NCI-H1417 (cell line): ENCODE measurements at places on chromosomes 11 and 22.

DNA sequence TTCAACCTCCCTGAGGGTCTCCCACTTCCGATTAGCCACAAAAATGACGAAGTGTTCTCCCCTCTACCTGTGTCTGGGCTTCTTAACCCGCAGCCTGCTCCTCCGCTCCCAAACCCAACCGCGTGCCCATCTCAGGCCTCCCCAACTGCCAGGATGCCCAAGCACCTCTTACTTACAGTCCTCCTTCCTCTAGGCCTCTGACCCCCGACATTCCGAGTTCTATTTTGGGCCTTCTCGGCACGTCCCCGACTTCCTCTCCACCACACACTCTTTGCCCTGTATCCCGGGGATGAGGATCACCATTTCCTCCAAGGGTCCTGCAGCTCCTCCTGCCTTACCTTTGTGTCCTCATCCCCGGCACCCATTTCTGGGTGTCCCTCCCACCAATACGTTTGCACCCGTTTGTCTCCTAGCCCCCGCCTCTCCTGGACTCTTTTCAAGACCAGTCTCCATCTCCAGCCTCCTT lies 388 bp upstream of the MUS81 start:
- no peak for DNase-seq

DNA sequence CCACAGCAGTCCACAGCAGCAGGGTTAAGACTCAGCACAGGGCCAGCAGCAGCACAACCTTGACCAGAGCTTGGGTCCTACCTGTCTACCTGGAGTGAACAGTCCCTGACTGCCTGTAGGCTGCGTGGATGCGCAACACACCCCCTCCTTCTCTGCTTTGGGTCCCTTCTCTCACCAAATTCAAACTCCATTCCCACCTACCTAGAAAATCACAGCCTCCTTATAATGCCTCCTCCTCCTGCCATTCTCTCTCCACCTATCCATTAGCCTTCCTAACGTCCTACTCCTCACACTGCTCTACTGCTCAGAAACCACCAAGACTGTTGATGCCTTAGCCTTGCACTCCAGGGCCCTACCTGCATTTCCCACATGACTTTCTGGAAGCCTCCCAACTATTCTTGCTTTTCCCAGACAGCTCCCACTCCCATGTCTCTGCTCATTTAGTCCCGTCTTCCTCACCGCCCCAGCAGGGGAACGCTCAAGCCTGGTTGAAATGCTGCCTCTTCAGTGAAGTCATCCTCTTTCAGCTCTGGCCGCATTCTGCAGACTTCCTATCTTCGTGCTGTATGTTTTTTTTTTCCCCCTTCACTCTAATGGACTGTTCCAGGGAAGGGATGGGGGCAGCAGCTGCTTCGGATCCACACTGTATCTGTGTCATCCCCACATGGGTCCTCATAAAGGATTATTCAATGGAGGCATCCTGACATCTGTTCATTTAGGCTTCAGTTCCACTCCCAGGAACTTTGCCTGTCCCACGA lies 3.3 kb downstream of the IL18BP start:
- no peak for DNase-seq

- no peak for DNase-seq
Measured at GRCh38 chr11:12137938-12138731, 27.7 kb downstream of the MICAL2 start.

DNA sequence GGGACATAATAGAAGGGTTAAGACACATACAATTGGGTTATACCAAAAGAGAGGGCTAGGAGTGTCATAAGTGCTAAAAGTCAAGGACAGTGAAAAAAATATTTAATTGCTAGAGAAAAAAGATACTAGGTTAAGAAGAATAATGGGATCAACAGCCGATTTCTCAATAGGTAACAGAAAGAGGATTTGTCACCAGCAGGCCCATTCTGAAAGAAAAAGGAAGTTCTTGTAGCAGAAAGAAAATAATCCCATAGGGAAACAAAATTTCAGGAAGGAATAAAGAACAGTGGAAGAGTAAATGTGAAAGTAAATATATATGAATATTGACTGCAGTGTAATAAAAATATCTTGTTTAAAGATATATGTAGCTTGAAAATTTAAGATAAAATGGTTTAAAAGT lies 43.3 kb upstream of the ADORA2A start:
- no peak for DNase-seq

DNA sequence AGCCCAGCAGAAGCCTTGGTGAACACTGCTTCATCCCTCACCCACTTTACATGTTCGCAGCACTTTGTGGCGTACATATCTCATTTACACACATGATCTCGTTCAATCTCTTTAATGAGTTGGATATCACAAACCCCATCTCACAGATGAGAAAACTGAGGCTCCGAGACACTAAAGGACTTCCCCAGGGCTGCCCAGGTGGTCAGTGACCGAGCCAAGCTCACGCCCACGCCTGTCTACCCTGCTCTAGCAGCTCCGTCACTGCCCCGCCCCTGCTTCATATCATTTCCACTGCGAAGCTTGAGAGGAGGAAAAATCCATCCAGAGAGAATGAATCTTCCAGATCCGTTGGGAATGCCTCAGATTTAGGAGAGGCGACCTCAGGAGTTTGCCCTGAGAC lies 11.8 kb upstream of the DSCAML1 start:
- no peak for DNase-seq

- DNase-seq, result no peak
Measured at GRCh38 chr11:106160494-106160893, 83.0 kb downstream of the AASDHPPT start.

- DNase-seq, result no peak
Measured at GRCh38 chr11:19810852-19811251, 98.2 kb downstream of the NAV2 start.

GRCh38 chr11:55655096-55655495 lies 6.9 kb upstream of the OR4C6 start:
- no peak for DNase-seq
